ENCODE measurements at places on chromosomes 5 and 9.

DNA sequence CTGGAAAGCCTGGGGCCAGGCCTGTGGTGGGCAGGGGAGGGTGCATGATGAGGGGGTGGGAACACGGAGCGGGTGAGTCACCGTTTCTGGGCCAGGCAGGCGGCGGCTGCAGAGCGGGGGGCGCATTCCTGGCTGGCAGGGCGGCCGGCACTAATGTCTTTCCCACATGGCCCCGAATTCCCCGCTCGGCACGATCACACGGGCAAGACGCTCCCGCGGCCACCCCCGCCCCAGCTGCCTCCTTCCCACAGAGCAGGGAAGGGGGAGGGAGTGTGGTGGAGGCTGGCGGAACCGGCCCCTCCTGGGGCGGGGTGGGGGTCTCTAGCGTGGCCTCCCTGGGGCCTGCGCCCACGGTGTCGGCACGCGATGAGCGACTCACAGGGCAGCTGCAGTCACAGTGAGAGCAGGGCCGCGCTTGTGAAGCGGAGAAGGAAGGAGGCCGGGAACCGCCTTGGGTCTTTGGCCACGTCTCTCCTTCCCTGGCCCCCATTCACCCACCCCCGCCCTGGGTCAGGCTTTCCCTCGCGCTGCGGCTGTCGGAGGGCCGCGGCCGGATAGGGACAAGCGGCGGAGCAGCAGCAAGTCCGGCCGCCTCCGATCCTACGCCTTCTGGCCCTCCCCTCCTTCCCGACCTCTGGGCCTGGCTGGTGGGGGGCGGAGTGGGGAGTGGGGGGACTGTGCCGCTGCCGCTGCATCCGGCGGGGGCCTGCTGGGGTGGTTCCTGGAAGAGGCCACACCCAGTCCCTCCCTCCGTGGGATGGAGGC, 48.9 kb downstream of the CXXC5 start:
- DNase-seq, result peak; percentile 89

DNA sequence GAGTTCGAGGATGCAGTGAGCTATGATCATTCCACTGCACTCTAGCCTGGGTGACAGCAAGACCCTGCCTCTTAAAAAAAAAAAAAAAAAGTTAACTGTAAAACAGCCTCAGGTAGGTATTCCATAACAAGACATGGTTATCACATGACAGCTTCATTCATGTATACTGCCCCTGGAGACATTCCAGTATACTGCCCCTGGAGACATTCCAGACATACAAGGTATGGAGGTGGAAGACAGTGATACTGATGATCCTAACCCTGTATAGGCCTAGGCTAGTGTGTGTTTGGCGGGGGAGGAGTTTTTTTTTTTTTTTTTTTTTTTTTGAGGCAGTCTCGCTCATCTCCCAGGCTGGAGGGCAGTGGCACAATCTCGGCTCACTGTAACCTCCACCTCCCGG, 105.5 kb downstream of the RICTOR start:
- no peak for DNase-seq

DNA sequence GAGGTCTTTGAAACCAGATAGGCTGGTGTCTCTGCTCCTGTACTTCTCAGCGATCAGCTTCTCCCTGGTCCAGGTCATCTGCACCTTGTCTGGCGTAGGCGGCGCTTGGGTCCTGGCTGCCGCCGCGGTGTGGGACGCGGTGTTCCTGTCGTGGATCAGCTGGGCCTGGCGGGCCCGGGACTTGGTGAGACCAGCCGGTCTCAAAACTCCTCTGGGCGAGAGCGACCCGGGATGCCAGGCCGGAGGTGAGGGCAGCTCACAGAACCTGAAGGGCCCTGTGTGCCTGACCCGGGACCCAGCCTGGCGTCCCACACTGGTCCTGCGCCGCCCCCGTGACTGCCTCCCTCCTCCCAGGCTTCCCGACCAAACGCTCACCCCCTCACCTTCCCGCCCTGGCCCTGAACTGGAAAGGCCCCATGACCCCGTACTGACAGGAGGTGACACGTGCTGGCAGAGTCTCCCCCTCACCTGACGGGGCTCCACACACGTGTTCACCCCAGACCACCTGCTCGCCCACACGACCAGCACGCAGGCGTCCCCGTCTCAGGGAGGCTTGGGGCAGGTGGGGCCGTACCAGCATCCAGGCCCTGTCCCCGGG, 49.0 kb downstream of the NKD2 start:
- no peak for DNase-seq

DNA sequence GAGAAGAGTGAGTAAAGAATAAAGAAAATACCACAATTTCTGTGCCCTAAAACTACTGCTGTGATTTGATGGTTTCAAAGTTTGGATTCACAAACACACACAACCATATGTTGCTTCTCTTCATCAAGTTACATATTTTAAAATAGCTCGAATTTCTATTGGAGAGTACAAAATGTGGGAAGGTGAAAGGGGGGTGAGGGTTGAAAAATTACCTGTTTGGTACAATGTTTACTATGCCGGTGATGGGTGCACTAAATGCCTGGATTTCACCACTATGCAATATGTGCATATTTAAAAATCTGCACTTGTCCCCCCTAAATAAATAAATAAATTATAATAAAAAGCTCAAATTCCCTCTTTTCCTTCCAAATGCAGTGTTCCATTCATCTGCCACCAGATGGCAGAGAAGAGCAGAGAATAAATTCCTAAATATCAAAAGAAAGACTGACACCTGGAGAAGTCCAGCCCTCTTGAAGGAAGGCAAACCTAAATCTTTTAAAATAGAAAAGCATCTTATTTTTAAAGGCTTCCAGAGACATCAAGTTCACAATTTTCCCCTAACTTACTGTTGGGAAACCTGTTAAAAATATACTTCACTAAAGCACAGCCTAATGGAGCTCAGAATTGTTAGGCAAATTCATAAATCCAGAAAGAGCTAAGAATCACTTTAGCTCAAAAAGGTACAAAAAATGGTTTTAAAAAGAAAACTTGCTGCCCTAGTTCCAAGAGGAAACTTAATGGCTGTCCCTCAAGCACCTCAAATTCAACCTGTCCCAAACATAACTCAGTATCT, 24.8 kb upstream of the HNRNPA0 start:
- peak; percentile 69 for DNase-seq

GRCh38 chr5:115084246-115084793, 85.4 kb downstream of the TRIM36 start:
- no peak for DNase-seq

- DNase-seq, result no peak
Measured at GRCh38 chr9:23586906-23587305, 239.1 kb downstream of the ELAVL2 start.

- peak; percentile 84 for DNase-seq
Measured at GRCh38 chr9:101465326-101465915, 29.8 kb upstream of the ALDOB start.

GRCh38 chr9:128716581-128717254, 7.2 kb downstream of the ZDHHC12 start:
- no peak for DNase-seq

DNA sequence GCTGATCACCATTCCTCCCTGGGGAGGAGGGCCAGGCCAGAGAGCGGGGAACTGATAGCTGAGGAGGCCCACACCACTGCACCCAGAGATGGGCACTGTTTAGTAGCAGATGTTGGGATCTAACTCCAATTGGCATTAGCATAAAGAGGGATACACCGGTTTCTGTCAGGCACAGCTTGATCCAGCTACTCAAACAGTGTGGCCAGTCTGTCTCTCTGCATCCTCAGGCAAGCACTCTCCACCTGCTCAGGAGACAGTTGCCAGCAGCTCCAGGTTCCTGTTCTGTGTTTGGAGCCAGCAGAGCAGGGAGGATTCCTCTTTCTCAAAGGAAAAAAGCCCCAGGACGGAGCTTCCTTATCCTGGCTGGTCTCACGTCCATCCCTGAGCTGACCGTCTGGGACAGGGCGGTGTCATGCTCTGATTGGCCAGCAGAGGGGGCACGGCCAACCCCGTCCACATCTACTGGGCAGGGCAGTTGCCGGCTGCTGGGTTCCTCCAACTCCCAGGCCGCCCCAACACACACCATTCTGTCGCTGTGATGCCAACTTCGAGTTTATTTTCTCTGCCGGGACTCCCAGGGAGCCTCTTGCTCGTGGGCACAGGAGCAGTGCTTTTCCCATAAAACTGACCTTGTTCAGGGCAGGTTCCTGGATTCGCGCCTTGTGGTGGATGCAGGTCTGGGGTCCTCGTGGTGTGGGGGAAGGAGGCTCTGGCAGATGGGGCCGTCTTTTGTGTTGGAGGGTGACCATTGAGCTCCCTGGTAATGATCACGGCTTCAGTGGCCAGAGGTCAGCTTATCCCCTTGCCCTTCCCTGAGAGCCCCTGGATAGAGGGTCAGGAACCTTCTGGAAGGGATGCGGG, 47.9 kb downstream of the COL5A1 start:
- DNase-seq, result peak; percentile 71

GRCh38 chr9:3385871-3386270, 139.9 kb downstream of the RFX3 start:
- DNase-seq, result no peak

GRCh38 chr9:84059936-84060335, 79.3 kb downstream of the RMI1 start:
- no peak for DNase-seq

DNA sequence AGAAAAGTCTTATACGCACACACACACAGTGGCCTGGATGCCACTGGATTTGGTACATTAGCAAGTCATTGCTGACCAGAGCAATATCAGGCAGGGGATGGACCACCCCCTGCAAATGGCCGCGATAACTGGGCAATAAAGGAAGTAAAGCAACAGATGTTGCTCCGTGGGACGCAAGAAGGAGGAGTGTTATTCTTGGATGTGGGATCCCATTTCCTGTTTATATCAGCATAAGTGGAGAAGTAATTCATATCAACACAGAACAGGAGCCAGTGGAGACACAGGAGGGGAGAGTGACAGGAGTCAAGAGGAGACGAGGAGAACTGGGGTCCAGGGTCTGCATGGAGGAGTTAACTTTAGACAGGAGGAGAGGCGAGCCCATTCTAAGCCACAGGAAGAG, 18.4 kb downstream of the RUFY1 start:
- peak; percentile 25 for DNase-seq

GRCh38 chr5:6218116-6218515, 160.2 kb downstream of the MED10 start:
- DNase-seq, result no peak

DNA sequence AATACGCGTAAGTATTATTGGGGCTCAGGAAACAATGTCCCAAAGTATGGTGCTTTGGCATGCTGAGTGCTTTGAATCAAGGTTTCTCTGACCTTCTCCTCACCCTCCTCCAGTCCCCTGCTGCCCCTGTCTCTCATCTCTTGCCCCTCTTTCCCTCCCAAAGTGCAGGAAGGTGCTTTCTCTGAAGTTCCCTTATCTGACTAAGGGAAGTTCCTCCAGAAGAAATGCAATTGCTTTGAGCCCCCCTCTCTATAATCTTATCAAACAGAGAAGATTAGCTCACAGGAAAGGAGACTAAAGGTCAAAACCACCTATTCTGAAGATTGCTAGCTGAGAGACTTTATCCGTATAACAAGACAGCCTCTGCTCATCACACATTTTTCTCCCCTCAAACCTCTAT, 288.1 kb downstream of the ARL15 start:
- DNase-seq, result no peak

GRCh38 chr9:136832581-136832980, 9.7 kb upstream of the AJM1 start:
- DNase-seq, result no peak

DNA sequence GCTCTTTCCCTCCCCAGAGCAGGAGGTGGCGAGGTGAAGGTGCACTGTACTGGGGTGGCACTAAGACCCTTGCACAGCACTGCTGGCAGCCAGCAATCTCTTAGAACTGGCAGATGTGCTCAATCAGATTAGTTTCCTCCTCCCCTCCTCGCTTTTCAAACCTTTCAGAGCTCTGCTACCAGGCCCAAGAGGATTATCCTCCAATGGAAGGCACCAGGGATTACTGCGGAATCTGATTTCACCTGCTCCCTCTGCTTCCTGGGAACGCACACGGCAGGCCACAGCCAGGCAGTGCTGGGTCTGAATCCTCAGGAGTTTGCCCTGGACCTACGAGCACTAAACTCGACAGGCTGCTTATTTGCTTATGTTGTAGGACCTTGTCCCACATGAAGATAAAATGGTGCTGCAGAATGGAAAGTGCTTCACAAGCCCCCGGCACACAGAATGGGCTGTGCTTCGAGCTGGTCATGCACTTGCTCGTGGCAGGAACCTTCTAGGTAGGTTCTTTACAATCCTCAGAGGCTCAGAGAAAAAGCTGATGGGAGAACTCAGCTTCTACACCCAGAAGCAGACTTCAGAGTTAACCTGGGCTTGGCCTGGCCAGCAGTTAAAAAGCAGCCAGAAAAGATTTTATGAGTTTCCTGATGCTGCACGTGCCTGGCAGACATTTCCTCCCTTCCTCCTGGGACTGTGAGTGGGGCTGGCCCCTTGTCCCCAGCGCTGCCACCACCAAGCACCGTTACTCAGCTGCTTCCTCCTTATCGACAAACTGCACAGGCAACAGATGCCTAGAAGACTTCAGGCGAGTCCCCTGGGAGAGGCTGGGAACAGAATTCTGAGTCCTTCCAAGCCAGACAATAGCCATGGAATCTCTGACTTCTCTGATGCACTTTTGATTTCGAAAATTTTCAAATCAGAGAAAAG, 33.1 kb downstream of the FABP6 start:
- peak; percentile 19 for DNase-seq

DNA sequence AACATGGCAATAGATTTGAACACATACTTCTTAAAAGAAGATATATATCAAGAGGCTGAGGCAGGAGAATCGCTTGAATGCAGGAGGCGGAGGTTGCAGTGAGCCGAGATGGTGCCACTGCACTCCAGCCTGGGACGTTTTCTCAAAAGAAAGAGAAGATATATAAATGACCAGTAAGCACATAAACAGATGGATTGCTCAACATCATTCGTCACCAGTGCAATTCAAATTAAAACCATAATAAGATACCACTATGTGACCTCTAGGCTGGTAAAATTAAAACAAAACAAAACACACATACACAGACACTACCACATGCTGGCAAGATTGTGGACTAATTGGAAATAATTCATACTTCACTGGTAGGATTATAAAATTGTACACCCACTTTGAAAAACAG, 5.3 kb upstream of the TXN start:
- DNase-seq, result no peak

DNA sequence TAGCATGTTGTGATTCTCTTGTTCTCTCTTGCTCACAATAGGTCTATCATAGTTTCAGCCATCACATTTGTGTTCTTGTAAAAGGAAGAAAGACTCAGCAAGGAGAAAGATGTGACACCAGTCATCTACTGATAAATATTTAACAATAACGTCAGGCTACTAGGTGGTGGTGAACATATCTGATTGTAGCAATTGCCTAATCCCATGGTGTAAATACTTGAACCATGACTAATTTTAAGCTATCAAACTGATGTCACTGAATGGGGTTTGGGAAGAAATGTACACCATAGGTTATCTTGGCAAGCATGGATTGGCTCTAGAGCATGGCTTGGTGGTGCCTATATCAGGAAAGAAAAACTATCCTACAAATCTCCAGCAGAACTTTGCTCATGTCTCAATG, 16.6 kb downstream of the DMRTA1 start:
- DNase-seq, result no peak

- no peak for DNase-seq
Measured at GRCh38 chr9:81377320-81377719, 312.0 kb downstream of the TLE1 start.

Data from cardiac fibroblast (primary cell).